ENCODE measurements at places on chromosomes 4 and X.

GRCh38 chr4:2281575-2282343, 19.9 kb upstream of the MXD4 start:
- DNase-seq, result no peak

- DNase-seq, result no peak
These were observed 27.1 kb downstream of the KCTD8 start for GRCh38 chr4:44421330-44422065.

DNA sequence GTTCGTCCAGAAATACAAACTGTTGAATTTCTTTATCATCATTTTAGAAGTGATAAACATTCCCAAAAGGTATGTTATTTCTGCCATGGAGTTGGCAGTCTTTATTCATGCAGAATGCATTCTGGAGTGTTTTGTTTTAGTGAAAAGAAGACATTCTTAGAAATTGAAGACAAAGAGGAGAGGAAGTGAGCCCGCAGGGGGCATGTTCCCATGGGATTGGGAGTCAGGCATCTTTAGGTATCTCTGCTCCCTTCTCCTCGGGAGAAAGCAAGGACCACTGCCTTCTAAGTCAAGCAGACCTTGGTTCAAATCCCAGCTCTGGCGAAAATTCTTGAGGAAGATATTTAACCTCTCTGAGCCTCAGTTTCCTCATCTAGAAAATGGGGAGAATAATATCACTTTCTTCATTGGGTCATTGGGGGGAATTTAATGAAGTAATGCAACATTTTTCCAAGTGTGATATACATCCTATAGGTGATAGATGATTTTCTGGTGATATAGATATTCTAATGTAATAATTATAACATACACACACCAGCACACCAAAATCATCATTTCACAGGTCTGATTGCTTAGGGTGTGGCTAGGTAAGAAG, 26.5 kb upstream of the CHRNA9 start:
- DNase-seq, result no peak

GRCh38 chr4:48565362-48566033, 75.4 kb downstream of the ZAR1 start:
- DNase-seq, result no peak

GRCh38 chr4:34486461-34487363, 1757.6 kb downstream of the ARAP2 start:
- DNase-seq, result no peak

All from foreskin keratinocyte (primary cell).